ENCODE measurements at places on chromosomes 5 and 9.

DNA sequence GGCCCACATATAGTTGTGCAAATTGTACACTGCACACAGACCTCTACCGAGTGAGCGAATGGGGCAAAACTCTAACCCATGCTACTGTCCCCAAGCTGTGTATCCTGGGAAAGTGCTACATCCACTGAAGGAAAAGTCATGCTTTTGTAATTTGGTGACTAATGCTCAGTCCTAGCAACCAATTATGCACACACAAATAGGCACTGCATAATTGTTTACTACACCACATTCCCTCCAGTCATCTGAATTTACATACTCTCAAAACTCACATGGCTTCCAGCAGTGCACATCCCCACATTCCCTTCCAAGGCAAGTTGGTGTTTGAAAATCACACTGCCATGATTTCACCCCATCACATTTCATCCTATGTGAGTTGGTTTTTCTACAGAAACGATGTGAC is 125.9 kb upstream of the OSMR start:
- no peaks in the 10 kb centered on the region for H3K36me3 ChIP-seq
- DNase-seq = no peak
- no peaks in the 10 kb centered on the region for H3K4me1 ChIP-seq

GRCh38 chr9:135591506-135592330 is 30.2 kb downstream of the PAEP start:
- no peak overlapping the region for H3K4me3 ChIP-seq
- H3K27me3 ChIP-seq = peaks cover 4% of the 10 kb centered on the region
- H3K36me3 ChIP-seq = no peaks in the 10 kb centered on the region
- no peaks in the 10 kb centered on the region for H3K4me1 ChIP-seq
- H3K27ac ChIP-seq = no peak overlapping the region

DNA sequence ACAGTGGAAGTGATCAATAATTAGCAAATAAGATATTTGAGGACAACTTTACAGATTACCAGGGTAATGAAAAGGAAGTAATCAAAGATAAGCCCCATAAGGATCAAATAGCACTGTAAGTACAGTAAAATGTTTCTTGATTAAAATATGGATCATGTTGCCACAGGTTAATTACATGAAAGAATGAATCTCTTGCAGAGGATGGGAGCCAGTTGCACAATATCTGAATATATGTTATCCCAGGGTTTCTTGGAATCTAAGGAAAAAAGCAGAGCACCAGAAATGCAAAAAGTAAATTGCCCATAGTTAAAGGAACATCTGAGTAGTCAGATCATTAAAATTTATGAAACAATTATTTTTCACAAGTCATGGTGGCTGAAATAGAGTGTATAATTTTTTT is 13.8 kb upstream of the SRP19 start:
- no peaks in the 10 kb centered on the region for H3K27me3 ChIP-seq
- H3K4me1 ChIP-seq = no peaks in the 10 kb centered on the region
- H3K4me3 ChIP-seq = no peak overlapping the region
- no peak for DNase-seq

DNA sequence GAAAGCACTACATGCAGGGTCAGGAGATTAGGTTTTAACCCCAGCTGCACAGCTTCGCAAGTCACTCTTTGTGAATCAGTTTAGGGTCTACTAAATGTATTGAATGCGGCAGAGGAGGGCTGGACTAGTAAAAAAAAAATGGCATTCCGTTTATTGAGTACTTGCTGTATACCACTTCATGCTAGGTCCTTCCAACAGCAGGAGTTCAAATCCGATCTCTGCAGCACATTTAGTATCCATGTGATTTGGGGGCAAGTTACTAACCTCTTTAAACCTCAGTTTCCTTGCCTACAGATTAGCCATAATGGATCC is 204.4 kb downstream of the SNCAIP start:
- no peak for DNase-seq
- no peak overlapping the region for H3K27ac ChIP-seq
- H3K27me3 ChIP-seq = no peaks in the 10 kb centered on the region
- H3K4me1 ChIP-seq = no peaks in the 10 kb centered on the region

DNA sequence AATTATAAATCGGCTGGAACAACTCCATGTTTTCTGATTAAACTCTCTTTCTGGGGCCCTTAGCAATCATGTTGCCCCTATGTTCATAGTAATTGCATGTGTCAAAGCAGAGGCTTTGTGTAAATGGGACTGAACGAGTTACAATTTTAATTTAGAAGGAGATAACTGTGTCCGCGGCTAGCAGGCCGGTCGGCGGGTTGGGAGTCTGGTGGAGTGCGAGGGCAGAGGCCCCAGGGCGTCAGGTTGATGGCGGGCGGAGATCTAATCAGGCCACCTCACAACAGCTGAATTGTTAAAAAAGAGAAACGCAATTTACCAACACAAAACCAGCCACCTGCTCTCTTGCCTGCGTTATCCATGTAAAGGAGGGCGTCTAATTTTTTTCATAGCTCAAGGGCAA is 134.9 kb upstream of the LPCAT1 start:
- no peak overlapping the region for H3K27ac ChIP-seq
- no peak overlapping the region for H3K4me3 ChIP-seq
- peaks cover 19% of the 10 kb centered on the region for H3K27me3 ChIP-seq

DNA sequence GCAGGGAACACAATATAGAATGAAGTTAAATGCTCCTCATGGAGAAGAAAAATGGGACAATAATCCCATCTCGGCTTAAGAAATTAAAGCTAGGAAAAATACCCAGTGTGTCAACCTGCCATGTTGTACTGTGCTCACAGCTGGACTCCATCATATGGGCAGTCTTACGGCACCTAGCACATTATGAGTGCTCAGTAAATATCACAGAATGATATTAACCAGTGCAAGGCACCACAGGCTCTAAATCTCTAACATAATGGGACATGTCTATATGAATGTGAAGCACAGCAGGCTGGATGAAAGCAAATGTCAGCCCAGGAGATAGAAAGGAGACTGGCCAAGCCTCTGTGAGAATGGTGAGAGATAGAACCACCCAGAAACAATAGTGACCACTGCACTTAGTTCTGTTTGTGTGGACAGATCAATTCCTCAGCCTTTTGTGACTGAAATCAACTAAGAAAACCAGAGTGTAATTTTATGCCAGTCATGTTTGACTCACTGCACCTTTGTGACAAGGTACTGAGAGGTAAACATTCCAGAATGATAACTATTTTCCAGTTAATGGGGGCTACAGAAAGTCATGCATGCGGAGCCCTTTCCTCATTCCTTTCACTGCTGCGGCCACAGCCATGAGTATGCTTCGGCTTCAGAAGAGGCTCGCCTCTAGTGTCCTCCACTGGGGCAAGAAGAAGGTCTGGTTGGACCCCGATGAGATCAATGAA is 140.4 kb upstream of the CDH6 start:
- no peaks in the 10 kb centered on the region for H3K36me3 ChIP-seq
- no peak overlapping the region for H3K27ac ChIP-seq

- peak overlapping the region; percentile 64 for H3K27ac ChIP-seq
- no peak for DNase-seq
- no peaks in the 10 kb centered on the region for H3K36me3 ChIP-seq
- peaks cover 16% of the 10 kb centered on the region for H3K4me1 ChIP-seq
These were observed 38.8 kb upstream of the CCDC112 start for GRCh38 chr5:115335301-115335700.

DNA sequence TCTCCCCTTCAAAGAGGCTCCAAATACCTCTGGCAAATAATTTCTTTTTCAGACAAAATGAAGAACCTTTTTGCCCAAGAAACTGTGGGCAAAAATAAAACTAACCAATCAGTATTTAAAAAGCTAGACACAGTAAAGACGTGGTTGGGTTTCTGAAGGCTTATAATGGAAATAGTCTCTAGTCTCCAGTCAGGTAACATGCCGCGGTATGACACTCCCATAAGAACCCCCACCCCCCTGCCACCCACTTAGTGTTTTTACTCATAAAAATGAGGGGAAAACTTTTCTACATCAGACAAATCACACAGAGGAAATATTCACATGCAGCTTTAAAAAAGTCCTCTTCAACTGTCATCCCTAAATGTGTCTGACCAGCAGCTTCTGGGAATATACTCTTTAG is 105.3 kb downstream of the THBS4 start:
- H3K4me1 ChIP-seq = peaks cover 23% of the 10 kb centered on the region
- H3K27ac ChIP-seq = peak overlapping the region; percentile 84
- no peak overlapping the region for H3K4me3 ChIP-seq

DNA sequence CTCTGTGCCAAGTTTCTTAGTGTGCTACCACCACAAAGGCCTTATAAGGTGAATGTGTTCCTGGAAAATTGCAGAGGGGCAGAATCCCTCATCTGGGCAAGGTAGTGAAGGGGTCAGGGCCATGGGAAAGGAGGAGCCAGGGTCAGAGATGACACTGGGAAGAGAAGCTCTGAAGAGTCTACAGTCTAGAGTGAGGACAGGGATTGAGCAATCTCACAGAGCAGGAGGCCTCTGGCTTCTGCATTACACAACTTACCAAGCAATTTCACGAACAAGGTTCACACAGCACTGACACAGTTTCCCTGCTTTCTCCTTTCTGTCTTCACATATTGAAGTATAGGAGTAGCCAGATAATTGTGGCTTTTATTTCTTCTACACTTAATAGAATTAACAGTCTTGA is 24.5 kb upstream of the IDNK start:
- H3K27me3 ChIP-seq = no peaks in the 10 kb centered on the region
- no peaks in the 10 kb centered on the region for H3K4me1 ChIP-seq
- H3K27ac ChIP-seq = no peak overlapping the region
- no peak overlapping the region for H3K4me3 ChIP-seq
- no peak for DNase-seq

GRCh38 chr5:171599957-171600612 is 180.6 kb downstream of the FGF18 start:
- DNase-seq = no peak
- no peak overlapping the region for H3K4me3 ChIP-seq
- H3K27me3 ChIP-seq = peaks cover 9% of the 10 kb centered on the region
- no peaks in the 10 kb centered on the region for H3K36me3 ChIP-seq
- no peak overlapping the region for H3K27ac ChIP-seq
- no peaks in the 10 kb centered on the region for H3K4me1 ChIP-seq

DNA sequence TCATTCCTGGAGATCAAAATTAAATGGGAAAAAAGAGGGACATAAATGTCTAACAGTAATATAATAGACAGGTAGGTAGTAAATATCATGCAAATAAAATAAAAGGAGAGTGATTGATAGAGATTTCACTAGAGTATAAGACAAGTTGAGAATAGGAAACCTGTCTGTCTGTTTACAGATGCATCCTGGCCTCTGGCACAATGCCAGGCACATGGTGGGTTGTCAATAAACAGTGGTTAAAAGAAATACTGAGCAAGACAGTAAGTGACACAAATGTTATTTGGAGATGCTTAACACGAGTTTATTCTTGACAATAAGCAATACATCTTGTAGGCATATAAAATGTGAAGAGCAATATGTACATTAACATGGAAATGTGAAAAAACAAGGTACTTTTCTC is 33.3 kb downstream of the RICTOR start:
- no peaks in the 10 kb centered on the region for H3K27me3 ChIP-seq
- no peak overlapping the region for H3K27ac ChIP-seq
- DNase-seq = no peak
- H3K4me3 ChIP-seq = no peak overlapping the region

GRCh38 chr5:170791325-170791954 is 7.9 kb downstream of the GABRP start:
- H3K27ac ChIP-seq = no peak overlapping the region
- no peaks in the 10 kb centered on the region for H3K27me3 ChIP-seq
- no peaks in the 10 kb centered on the region for H3K36me3 ChIP-seq
- H3K4me1 ChIP-seq = peaks cover 2% of the 10 kb centered on the region
- DNase-seq = no peak

GRCh38 chr5:96822686-96823459 is 15.1 kb upstream of the ERAP1 start:
- no peak overlapping the region for H3K27ac ChIP-seq
- DNase-seq = no peak
- no peaks in the 10 kb centered on the region for H3K27me3 ChIP-seq
- H3K36me3 ChIP-seq = no peaks in the 10 kb centered on the region
- H3K4me3 ChIP-seq = no peak overlapping the region

DNA sequence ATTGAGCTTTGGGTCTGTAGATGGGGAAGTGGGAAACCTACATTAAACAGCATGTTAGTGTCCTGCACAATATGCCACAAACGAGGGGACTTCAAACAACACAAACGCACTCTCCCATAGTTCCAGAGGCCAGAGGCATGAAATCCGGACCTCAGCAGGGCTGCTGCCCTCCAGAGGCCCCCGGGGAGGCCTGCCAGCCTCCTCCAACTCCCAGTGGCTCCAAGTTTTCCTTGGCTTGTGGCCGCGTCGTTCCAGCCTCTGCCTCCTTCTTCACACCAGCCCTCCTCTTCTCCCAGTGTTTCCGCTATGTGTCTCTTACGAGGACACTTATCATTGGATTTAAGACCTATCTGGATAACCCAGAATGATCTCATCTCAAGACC is 13.3 kb upstream of the COL5A1 start:
- no peaks in the 10 kb centered on the region for H3K36me3 ChIP-seq
- H3K4me1 ChIP-seq = no peaks in the 10 kb centered on the region
- H3K4me3 ChIP-seq = no peak overlapping the region
- DNase-seq = no peak

GRCh38 chr5:131684595-131684994 is 49.6 kb upstream of the RAPGEF6 start:
- no peak for DNase-seq
- no peak overlapping the region for H3K27ac ChIP-seq
- no peak overlapping the region for H3K4me3 ChIP-seq
- peaks cover 18% of the 10 kb centered on the region for H3K36me3 ChIP-seq

GRCh38 chr9:114433086-114433485 is 45.3 kb upstream of the AKNA start:
- H3K36me3 ChIP-seq = no peaks in the 10 kb centered on the region
- DNase-seq = no peak
- H3K4me1 ChIP-seq = no peaks in the 10 kb centered on the region
- H3K27ac ChIP-seq = no peak overlapping the region
- no peak overlapping the region for H3K4me3 ChIP-seq

DNA sequence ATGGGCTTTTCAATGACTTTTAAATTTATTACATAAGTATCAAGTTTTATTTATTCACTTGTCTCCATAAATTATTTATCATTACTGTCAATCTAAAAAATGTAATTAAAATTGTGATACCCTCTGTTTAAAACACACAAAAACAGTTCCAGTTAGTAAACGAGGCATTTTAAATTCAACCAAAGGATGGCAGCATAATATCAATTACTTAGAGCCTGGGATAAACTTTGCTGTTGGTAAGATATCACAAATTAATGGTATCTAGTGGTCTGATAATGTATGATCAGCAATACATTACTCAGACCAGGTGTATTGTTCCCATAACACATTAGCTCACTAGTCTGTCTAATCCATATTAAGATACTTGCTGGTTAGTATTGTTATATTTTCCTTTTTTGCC is 9.6 kb upstream of the IFNE start:
- no peak for DNase-seq
- no peaks in the 10 kb centered on the region for H3K4me1 ChIP-seq
- no peak overlapping the region for H3K4me3 ChIP-seq

- DNase-seq = no peak
- H3K36me3 ChIP-seq = no peaks in the 10 kb centered on the region
- H3K27ac ChIP-seq = peak overlapping the region; percentile 52
- H3K4me3 ChIP-seq = no peak overlapping the region
- H3K27me3 ChIP-seq = no peaks in the 10 kb centered on the region
These were observed 559.5 kb upstream of the SGCD start for GRCh38 chr5:155767470-155767869.

GRCh38 chr9:123880420-123880819 is 49.5 kb downstream of the DENND1A start:
- H3K36me3 ChIP-seq = peaks cover 15% of the 10 kb centered on the region
- no peak for DNase-seq
- H3K4me1 ChIP-seq = peaks cover 8% of the 10 kb centered on the region
- H3K27me3 ChIP-seq = no peaks in the 10 kb centered on the region
- no peak overlapping the region for H3K4me3 ChIP-seq

All from gastrocnemius medialis (tissue), 4 donors.